Activated T-cell treated with anti-CD3 and anti-CD28 coated beads, Interleukin-2, amount 50 U/mL, for 48 hours (primary cell): ENCODE measurements at places on chromosomes 1 and 21.
A peak's percentile ranks its signal among the peaks of the same experiment; 100 is the strongest.

DNA sequence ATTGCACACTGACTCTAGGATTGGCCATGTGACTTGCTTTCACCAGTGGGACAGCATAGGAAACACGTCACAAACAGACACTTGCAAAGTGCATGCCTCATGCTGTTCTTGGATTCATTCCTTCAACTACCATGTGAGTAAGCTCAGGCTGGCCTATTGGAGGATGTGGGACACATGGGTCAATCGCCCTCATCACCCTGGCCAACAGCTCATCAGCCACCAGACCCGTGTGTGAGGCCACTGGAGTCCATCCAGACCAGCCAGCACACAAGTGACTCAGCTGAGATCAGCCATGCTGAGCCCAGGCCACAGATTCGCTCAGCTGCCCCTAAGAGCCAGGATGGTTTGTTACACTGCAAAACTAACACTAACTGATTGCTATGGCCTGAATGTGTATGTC is 216.1 kb upstream of the GRIK3 start:
- no peak for DNase-seq

GRCh38 chr1:24294228-24294672 is 24.9 kb upstream of the GRHL3 start:
- DNase-seq, result no peak

- no peak for DNase-seq
These were observed 1788.1 kb downstream of the BRINP3 start for GRCh38 chr1:188689542-188689941.

DNA sequence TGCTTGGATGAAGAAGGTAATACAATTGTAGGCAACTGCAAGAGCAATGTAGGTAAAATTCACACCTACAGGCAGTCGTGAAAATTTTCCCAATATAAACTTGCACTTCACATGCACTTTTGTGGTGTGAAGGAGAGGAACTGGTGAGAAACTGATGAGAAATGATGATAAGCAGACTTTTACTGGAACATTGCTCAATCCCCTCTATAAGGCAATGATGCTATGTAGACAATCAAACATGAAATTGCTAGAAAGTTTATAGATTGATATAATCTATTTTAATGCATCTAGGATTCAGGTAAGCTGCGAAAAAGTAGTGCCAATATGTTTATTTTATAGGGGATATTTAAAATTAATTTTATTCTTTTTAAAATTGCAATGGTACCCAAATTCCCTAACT is 802.2 kb downstream of the KCNT2 start:
- DNase-seq, result no peak

DNA sequence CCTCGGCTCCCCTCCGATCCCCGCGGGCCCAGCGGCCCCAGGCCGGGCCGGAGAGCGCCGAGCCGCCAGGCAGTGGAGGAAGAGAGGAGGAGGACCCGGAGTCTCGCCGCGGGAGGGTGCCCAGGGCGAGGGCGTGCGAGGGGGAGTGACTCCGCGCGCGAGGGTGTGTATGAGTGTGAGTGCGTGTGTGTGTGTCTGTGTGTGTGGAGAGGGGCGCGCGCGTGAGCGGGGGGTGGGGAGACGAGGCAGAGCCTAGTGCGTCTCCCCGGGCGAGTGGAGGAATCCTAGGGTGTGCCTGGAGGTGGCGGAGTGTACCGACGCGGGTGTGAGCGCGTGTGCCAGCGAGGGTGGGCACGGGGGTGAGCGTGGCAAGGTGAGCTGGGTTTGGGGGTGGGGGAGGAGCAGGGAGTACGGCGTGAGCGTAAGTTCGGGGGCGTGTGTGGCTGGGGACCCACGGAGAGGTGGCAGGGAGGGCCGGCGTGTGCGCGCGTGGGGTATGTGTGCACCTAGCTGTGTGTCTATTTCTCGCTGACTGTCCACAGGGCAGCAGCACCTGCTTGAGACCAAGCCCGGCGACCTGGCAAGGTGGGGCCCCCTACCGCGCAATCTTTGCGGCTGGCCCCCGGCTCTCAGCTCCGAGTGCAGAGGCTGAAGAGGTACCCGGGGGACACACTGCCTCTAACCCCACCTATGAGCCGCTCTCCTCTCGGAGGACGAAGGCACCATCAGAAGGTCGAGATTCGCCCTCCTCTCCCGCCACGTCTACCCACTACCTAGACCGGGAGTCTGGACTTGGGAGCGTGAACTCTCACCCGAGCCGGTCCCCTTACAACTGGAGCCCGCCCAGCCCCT is 784 bp upstream of the KCND3 start:
- DNase-seq, result peak; percentile 30

DNA sequence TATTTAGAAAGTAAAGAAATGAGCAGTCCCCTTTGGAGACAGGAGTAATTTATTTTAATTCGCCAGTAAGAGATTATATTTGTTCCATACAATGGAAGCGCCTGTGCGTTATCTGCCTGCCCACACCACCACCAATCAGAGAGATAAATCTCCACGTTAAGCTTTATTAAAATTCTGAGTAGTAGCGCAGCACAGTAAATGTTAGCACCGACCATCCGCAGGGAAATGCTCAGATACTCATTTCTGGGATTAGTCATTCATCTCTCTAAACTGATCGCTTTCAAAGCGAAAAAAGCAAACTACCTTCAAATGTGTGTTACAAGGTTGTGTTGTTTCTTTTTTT is 1.2 kb downstream of the ETS2 start:
- DNase-seq, result no peak

DNA sequence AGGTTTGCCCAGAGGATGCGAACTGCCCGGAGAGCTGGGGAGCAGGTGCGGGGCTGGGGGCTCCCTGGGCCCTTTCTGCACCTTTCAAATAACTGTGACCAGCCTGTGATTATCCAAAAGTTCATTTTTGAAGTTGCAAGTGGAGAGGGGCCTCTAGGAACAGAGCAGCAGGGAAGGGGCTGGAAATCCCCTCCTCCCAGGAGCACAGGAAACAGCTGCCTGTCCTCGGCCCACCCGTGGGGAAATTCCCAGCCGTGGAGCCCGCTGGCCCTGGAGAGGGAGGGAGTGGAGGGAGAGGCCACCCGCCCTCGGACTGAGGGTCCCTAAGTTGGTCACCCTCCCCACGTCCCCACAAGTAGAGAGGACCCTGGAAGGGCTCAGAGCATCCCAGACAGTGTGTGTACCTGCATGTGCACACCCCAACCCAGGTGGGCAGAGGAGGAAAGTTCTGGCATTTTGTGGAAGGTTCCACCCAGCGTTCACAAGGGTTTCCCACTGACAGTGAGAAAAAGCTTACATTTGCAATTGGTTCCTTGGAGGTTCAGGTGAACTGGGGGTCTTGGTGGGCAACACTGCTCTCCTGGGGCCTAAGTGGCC is 1.2 kb upstream of the TNFRSF4 start:
- no peak for DNase-seq

- no peak for DNase-seq
These were observed 1557.0 kb downstream of the MRPL39 start for GRCh38 chr21:24050231-24050630.

- DNase-seq, result no peak
These were observed 17.1 kb downstream of the BCAN start for GRCh38 chr1:156658945-156659574.

GRCh38 chr1:183417772-183418491 is at the start of gene NMNAT2:
Gene NMNAT2, minus strand, starts transcription at chr1:183418380. Its CDS starts 113 bp downstream, at chr1:183418267.
- DNase-seq, result peak; percentile 18

DNA sequence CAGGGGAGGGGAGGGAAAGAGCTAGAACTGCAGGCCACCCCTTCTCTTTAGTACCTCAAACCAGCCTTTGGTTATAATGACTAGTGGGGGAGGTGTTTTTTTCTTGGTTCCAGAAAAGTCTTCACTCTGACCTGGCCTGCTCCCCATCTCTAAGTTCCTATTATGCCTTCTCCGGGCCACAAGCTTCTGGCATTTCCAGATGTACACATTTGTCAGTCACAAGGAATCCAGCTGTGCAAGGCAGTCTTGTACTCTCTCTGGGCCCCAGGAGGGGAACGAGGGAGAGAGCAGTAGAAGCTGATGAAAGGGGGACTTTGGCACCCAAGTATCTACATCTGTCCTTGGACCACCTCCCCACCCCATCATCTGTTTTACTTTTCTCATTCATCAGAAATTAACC is 2.7 kb upstream of the FALEC start:
- DNase-seq, result no peak

DNA sequence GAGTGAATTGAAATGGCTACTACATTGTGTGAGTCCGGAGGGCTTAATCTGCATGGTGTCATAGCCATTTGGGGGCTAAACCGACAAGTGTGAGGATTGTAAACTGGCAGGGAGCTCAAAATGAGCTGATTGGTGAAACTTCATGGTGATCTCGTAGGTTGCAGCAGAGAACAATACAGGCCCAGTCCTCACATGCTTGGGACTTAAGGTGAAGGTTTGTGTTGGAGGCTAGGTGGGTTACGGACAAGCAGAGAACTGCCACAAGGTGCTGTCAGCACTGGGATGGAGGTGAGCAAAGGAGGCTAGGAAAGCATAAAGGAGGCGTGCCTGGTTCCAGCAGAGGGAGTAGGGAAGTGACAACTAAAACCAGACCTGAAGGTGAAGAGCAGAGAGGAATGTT is 9.4 kb downstream of the PGM1 start:
- DNase-seq, result no peak

GRCh38 chr1:226654046-226654667 is 84.9 kb downstream of the ITPKB start:
- DNase-seq, result no peak

DNA sequence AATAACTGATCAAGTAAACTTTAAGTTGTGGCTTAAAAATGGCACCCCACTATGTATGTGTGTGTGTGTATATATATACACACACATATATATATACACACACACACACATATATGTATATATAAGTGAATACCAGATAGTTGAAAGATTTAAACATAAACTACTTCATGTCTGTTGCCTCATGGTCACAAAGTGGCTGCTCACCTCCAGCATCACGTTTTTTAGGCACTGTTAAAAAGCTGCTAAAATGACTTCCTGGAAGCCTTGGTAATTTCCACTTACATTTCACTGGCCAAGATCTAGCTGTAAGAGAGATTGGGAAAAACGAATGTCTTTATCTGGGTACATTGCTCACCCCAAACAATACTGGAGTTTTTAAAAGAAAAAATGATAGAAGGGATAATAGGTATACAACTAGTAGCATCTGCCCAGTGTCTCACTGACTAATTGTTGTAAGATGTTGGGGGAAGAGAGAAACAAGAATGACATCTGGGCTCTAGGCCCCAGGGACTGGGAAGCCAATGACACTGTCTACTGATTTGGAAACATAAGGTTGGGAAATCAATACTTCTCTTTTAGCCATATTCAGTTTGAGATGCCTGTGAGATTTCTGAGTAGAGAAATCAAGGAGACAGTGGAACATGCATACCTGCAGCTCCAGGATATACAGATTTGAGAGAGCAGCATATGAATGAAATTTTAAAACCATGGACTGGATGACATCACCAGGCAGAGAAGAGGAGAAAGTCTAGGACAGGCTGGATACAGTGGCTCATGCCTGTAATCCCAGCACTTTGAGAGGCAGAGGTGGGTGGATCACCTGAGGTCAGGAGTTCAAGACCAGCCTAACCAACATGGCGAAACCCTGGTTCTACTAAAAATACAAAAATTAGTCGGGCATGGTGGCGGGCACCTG is 42.8 kb downstream of the CLDN14 start:
- no peak for DNase-seq

DNA sequence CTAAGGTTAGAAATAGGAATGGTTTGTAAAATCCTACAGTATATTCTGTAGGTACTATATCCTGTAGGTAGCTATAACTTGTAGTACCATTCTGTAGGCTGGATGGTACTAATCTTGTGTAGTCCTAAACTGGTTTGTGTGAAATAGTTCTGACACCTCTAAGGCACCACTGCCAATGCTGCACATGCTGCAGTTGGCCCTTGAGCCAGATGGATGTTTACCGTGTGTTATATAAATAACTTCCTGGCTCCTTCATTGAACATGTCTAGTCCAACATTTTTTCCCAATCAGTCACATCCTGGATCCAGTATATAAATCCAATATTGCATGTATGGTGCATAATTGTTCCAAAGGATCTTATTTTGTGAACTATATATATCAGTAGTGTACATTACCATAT is 89.5 kb upstream of the GNG4 start:
- no peak for DNase-seq

DNA sequence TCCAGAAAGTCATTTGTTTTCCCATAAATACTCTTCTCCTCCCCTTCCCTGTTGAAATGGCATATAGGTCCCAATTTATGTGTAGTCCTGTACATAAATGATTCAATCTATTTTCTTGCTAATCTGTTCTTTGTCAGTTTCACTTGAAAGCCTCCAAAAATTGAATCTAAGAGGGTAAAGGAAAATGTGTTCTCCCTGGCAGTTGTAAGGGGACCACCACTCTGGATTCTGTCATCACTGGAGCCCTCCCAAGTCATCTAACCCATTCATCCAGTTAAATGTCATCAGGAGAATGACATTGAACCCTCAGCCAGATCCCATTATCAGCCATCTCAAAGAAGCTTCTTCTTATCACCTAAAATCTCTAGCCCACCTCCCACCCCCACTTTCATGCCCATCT is 35.0 kb upstream of the RNF2 start:
- DNase-seq, result no peak

DNA sequence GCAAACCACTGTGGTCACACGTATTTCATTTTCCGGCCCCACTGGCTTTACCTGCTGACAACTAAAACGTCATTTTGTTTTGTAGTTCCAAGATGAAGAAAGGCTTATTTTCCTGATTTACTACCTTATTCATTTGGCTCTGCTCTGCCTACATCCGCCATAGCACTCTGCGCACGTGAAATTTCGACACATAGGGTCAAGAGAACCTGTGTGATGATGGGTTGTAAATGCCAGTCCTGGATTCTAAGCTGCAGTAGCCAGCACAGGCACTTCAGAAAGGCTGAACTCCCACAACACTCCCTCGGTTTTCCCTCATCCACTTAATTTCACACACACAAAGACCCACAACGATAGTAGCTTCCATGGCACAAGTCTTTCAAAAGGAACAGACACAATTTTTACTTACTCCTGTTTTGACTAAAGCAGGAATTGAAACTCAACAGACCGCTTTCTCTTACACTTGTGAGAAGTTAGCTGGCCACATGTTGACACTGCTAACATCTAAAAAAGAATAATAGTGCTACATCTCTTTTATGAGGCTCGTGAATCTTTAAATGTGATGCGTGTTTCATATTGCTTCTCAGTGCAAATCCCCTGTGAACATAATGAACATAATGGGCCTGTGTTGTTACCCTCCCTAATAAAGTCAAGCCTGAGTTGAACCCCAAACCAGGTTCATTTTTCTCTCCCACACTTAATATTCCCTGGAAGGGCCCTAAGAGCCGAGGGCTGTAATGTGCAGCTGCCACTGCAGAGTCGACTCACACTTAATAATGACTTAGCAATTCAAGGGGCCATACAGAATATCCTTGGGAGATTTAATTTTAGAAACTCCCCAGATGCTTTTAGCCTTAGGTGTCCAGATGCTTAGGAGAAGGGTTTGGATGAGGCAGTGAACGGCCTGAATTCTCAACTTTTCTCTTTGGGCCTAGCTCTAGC is 1.5 kb upstream of the RUNX1 start:
- DNase-seq, result no peak

DNA sequence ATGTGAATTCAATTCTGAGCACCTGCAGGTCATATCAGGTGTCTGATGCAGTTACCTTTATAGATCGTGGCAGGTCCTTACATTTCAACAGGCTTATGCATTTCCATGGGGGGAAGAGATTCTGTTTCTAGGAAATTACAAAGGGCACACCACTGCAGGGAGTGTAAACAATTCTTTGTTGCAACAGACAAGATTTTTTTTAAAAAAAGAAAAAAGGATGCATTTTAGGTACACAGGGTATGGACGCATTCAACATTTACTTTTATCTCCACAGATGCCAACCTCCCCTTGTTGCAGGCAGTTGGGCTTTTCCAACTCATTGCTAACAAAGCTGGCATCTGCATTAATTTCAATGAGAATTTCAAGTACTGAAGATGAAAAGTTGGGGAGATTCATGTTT is 13.5 kb upstream of the TEKT2 start:
- DNase-seq, result no peak
